ENCODE measurements at places on chromosomes 12 and 14.

GRCh38 chr12:20183563-20183962 is 184.8 kb upstream of the PDE3A start:
- peak; percentile 24 for DNase-seq

- DNase-seq, result no peak
These were observed 27.0 kb downstream of the RHOF start for GRCh38 chr12:121766290-121767039.

DNA sequence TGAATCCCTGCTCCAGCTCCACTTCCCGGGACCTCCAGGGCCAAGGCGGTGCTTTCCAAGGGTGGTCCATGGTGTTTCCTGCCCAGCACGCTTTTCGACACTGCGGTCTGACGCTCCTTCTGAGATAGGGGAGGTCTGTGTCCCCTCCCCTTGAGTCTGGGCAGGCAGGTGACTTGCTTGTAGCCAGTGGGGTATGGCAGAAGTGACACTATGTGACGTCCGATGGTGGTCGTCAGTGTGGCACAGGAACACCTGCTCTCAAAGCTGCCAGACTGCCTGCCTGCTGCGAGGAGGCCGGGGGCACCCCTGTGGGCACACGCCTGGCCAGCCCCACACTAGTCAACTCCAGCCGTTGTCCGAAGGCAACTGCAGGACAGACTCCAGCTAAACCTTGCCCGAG is 16.0 kb upstream of the TRAF3 start:
- DNase-seq, result no peak

- DNase-seq, result no peak
These were observed 2.2 kb downstream of the KLRB1 start for GRCh38 chr12:9605483-9605882.

DNA sequence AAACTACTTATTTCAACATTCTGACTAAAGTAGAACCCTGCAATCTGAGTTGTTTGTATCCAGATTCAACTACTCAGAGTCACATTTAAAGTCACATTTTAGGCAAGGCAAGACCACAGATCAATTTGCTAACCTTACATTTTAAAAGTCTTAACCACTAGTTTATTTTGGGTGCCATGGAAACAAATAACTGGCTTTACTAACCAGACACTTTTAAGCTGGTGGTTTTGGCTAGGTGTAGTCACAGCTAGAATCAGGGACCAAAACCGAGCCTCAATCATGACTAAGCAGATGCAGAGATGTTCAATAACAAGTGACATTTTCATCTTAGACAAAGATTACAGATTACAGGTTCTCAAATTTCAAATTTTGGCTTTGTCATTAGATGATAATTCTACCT is 115.3 kb downstream of the PDE6H start:
- no peak for DNase-seq

GRCh38 chr14:104506461-104507253 is 72.9 kb upstream of the C14orf180 start:
- DNase-seq, result no peak

DNA sequence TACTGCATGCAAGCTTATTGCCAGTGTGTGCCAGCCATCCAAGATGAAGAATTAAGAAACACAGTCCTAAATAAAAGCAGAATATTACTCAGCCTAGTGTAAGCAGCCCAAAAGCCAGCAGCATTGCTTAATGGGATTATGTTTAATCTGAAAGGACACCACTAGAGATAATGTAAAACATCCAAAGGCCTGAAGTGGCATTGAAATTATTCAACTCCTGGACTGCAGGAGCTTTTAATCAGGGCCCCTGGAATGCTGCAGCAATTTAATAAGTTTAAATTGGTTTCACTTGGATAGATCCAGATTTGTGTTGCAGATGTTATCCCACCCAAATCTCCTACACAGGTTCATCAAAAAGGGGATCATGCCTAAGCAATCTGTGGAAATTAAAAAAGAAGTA is 193.0 kb downstream of the C12orf50 start:
- no peak for DNase-seq

DNA sequence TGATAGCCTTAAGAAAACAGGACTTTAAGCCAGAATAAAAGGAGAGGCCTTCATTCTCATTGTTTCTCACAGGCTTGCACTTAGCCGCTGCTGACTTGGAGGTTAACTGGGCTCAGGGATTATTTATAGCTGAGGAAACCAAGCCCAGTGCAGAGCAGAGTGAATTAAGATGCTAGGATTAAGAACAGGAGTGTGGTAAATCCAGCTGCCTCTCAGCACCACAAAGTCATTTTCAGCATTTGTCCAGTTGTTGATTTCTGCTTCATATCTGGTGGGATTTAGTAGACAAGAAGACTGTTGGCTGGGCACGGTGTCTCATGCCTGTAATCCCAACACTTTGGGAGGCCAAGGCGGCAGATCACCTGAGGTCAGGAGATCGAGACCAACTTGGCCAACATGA is 14.3 kb upstream of the KRT73 start:
- DNase-seq, result no peak

DNA sequence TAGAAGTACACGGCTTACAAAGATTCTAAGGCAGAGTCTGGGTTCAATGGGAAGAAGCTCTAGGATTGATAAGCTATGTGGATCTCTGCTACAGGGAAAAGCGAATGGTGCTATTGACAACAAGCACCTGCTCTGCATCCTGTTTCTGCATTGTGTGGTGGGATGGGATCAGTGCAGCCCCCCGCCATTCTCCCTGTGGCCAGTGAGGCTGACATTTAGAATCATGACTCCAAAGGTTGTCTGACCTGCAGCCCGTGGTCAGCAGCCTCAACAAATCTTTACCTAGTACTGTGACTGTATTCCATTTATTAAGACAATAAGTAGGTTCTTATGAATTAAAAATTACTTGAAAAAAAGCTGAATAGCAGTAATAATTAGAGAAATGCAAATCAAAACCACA is 1477.0 kb upstream of the TMEM132C start:
- DNase-seq, result no peak

DNA sequence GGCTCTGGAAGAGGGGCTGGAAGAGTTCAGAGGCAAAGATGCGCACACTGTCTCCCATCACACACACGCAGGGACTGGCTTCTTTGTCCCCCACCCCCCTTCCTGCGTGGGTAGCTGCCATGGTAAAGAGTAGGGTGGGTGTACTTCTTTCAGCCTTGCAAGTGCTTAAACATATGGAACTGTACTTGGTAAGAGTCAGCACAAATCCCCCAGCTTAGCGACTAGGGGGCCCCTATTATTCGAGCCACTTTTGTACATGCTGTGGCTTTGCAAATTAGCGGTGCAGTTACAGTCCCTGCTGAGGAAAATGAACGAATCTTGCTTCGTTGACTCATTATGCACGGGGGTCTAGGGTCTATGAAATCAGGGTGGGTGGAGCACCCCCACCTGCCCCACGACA is 123.8 kb downstream of the AACS start:
- DNase-seq, result no peak

DNA sequence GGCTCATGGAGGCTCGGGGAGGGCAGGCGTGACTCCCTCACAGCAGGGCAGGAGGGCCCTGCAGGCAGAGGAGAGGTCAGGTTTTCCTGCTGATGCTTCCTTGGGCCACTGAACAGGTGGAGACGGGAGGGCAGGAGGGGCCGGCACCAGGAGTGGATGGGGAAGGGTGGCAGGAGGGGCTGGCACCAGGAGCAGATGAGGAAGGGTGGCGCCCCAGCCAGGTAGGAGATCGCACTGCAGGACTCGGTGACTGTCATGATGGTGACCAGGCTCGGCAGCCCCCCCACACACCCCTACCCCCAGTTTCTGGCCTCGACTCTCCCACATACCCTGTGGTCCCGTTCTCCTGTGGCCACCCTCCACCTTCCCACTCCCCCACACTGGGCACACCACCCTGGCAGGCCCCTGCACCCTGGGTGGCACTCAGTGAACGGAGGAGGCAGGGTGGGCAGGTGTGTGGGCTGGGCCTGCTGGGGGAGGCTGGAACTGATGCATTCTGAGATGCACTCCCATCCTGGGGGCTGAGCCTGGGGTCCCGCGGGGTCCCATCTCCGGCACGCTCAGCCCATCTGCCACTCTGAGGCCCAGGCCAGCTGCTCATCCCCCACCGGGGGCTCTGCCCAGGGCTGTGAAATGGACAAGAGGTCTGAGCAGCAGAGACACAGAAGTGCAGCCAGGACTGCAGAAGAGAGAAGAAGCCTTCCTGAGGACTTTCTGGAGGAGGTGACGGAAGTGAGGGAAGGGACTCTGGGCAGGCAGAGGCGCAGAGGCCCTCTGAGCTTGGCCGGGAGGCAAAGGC is 2.8 kb downstream of the NUDT14 start:
- no peak for DNase-seq

- DNase-seq, result peak; percentile 71
These were observed 17.4 kb upstream of the KRT7 start for GRCh38 chr12:52215587-52216031.

GRCh38 chr12:45435945-45436710 is 220.2 kb downstream of the ANO6 start:
- no peak for DNase-seq

GRCh38 chr12:38711054-38711453 is 194.3 kb downstream of the CPNE8 start:
- no peak for DNase-seq

GRCh38 chr12:119302451-119303080 is 32.0 kb upstream of the CCDC60 start:
- no peak for DNase-seq

DNA sequence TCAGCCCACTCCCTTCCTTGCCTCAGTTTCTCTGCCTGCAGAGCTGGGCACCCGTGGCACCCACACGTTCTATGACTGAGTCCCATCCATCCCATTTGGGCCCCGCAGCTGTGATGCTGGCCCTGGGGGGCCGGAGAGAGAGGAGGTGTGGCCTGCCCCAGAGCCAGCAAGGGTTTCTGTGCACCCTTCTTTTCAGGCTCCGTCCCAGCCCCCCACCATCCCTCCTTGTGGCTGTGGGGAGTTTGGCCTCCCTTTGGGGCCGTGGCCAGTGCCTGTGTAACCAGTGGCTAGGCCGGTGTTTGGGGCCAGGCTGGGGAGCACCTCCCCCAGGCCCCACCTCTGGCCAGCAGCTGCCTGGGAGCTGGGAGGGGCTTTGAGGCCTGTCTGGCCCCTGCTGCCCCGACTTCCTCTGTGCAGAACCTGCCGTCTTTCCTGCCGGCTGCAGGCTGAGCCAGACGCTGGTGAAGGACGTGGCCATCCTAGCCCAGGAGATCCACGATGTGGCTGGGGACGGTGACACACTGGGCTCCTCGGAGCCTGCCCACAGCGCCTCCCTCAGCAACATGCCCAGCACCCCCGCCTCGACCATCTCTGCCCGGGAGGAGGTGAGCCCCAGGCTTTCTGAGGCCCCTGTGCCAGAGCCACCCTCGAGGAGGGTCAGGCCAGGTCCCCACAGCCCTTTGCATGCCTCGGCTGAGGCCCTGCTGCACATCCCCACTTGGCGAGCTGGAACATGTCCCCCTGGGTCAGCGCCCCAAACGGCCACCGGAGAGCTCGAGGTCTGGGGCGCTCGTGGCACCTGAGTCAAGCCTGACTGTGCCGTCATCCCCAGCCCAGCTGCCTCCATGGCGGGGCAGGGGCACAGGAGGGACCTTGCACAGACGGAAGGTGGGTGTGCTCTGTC is 27.7 kb downstream of the CEP170B start:
- no peak for DNase-seq

DNA sequence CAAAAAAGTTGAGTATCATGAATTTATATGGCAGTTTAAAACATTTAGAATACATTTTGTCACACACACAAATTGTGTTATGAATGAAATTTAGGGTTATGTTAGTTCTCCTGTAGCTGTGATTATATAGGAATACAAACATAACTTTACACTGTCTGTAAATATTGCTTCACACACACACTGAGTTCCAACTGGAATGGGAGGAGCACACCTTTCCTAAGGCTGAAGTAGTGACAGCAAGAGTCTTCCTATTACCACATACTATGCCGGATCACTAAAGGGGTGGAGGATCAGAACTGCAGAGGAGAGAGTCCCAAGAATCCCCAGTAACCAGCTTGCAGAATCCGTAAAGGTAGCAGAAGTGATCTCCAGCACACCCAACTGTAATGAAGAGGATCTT is 63.7 kb downstream of the DNAI7 start:
- DNase-seq, result no peak

DNA sequence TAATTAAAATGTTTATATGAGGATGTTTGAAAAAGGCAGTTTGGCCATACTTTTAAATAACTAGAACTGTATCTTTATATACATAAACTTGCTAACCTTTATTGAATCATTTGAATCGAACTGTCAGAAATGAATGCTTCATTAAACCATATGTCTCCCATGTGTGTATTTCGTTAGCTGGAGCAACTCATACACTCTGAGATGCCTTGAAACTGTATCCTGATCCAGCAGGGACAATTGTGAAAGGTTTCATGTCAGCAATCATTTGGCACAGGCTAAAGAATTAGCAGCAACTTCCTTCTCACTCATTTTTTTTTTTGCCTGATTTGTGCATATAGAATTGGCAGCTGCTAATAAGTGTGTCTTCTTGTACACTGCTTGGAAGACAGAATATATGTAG is 109.9 kb downstream of the NAV3 start:
- DNase-seq, result no peak

- DNase-seq, result no peak
These were observed 49.6 kb upstream of the PTCSC3 start for GRCh38 chr14:36226164-36226563.

DNA sequence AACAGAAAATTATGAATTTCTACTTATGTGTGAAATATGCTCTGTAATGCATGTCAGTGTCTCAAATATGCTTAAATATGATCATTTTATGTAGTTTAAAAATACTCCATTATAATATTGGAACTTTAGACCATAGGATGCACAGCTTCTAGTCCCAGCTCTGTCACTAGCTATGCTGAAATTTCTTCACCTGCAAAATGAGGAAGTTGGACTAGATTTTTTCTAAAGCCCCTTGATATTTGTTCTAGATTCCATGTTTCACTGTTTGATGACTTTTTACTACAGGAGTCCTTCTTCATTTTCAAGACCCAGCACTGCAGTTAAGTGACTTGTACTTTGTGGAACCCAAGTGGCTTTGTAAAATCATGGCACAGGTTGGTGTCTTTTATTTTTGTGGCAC is 90.1 kb downstream of the LRRK2 start:
- no peak for DNase-seq

GRCh38 chr12:78407722-78408121 is 456.9 kb upstream of the SYT1 start:
- no peak for DNase-seq

GRCh38 chr12:3016191-3016590 is 57.0 kb downstream of the TEAD4 start:
- DNase-seq, result no peak

- no peak for DNase-seq
These were observed 95.7 kb downstream of the SCN8A start for GRCh38 chr12:51686727-51687126.

Data from non-pigmented ciliary epithelial cell (primary cell).